ENCODE measurements at places on chromosomes 16 and 17. TPM values are rescaled to one million over a fixed set of nuclear protein-coding genes. Genes with fewer than 3 reads are reported as not detected.

- H3K27me3 ChIP-seq: no peaks in the 10 kb centered on the region
- no peak for DNase-seq
- no peaks in the 10 kb centered on the region for H3K4me1 ChIP-seq
These were observed 10.0 kb downstream of the MMP15 start for GRCh38 chr16:58035356-58036170.

DNA sequence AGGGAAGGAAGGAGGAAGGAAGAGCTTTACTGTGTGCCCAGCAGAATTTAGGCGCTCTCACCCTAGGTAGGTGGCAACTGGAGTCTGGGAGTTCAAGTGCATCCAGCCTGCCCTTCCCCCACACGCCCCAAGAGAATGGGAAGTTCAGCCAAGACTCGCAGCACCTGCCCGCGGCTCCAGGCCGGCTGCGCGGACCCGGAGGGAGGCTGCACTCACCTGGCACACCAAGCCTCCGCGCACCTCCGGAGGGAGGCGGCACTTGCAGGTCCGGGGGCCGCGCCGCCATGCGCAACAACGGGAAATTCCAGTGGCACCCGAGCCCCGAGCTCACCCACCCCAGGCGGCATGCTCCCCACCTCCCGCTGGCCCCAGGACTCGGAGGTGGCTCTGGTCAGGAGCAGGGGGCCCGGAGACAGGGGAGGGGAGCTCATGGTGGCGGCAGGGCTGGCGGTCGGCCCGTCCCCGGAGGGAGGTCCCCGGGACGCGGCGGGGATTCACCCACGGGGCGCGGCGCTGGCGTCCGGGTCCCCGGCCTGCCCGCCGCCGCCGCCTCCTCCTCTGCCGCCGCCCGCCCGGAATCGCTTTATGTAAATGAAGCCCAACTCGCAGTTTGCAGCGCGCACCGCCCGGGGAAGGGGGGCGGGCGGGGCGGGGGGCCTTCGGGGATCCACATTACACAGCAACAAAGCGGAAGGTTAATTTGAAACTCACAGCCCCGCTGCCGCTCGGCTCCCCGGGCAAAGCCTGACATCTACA, at the start of gene ZFHX3:
ZFHX3 (minus strand) TSS at position 593 of the 756 bp plus-strand sequence. CDS start 87,983 bp downstream, outside the sequence.
- peak; percentile 57 for DNase-seq
- peak within 1 kb of the TSS; percentile 46 for H3K4me3 ChIP-seq
- no peaks in the 10 kb centered on the region for H3K36me3 ChIP-seq
- no peak within 1 kb of the TSS for H3K27ac ChIP-seq
- H3K27me3 ChIP-seq: peaks cover 24% of the 10 kb centered on the region

DNA sequence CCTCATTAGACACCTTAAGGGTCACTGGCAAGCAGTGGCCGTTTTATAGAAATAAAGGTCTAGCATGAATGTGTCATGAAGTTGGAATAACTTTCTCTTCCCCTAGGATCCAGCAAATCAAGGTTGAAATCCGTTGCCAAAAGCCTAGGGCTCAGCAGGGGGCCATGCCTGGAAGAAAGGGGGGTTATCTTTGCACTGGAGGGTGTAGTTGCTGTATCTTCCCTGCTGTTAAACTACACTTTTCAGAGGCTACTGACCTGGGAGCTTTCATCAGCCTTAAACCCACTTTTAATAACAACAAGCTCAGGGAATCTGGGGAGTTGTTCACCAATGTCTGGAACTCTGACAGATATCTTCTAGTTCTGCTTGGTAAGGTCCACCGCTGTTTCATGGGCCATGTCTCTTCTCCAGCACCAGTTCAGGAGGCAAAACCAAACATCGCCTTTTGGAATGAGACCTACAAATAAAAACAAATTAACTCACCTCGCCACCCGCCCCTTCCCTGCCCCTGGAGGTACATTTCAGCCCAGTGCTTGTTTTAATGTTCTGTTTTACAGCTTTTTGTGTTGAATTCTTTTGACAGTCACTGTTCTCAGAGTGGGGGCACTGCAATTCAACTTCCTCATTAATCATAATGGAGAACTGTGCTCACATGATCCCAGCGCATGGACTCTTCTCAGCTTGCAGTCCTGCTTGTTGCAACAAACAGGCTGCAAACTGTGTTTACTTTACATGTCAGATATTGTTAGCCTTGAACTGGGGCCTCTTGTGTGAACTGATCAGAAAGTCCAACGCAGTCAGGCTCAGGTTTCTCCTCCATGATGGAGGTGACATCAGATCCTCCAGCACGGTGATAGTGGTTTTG, 508.7 kb downstream of the KCNJ2 start:
- no peaks in the 10 kb centered on the region for H3K4me1 ChIP-seq
- H3K4me3 ChIP-seq: no peak overlapping the region
- H3K27me3 ChIP-seq: peaks cover 5% of the 10 kb centered on the region
- H3K27ac ChIP-seq: no peak overlapping the region
- H3K36me3 ChIP-seq: no peaks in the 10 kb centered on the region

- DNase-seq: no peak
- no peak overlapping the region for H3K27ac ChIP-seq
- H3K36me3 ChIP-seq: no peaks in the 10 kb centered on the region
- H3K4me1 ChIP-seq: no peaks in the 10 kb centered on the region
These were observed 12.5 kb downstream of the SLC43A2 start for GRCh38 chr17:1616101-1616500.

DNA sequence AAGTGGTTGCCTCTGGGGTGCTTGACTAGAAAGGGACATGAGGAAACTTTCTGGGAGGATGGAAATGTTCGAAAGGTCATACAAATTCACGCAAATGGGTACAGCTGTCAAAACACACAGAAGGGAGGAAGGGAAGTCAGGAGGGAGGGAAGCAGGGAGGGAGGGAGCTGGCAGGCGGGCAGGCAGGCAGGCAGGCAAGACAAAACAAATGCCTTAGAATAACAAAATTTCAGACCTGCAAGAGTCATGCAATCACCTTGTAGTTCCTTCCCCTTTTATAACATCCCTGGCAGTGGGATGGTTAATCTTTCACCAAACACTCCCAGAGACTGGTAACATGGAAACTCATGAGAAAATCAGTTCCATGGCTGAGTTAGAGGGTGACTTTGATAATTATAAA, 189.2 kb downstream of the STX8 start:
- H3K27ac ChIP-seq: no peak overlapping the region
- H3K4me3 ChIP-seq: no peak overlapping the region
- H3K36me3 ChIP-seq: peaks cover 5% of the 10 kb centered on the region
- no peak for DNase-seq
- no peaks in the 10 kb centered on the region for H3K27me3 ChIP-seq

DNA sequence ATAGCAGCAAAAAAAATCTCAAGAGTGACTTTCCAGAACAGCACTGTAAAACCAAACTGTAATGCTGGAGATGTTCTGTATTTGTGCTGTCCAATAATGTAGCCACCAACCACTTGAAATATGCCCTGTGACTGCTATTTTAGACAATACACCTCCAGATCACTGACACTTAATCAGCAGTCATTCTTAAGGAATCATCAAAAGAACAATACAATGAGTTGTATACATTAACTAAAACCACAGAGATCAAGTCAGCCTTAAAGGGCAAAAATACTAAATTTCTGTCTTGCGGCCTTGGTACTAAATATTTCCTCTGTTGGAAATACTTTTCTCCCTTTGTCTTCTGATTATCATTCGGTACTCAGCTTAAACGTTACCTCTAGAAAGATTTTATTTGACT, 33.6 kb upstream of the ANKFY1 start:
- no peak overlapping the region for H3K27ac ChIP-seq
- H3K36me3 ChIP-seq: peaks cover 4% of the 10 kb centered on the region
- no peak overlapping the region for H3K4me3 ChIP-seq
- no peak for DNase-seq
- no peaks in the 10 kb centered on the region for H3K27me3 ChIP-seq

DNA sequence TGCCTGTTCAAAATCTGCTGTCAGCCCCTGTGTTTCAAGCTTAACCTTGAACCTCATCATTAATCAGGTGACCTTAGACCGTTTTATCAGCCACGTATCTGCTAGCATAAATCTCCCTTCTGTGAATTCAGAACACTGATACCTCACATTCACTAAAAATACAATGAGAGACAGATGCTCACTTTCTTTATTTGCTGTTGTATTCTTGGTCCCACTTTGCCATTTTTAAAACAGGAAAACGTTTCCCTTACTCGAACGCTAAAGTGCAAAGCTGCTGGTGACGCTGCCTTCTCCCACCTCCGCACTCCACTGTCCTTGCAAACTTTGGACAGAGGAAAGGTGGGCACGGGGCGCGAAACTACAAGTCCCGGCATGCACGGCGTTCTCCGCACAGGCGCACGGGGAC, 220 bp upstream of the ARHGAP44 start:
- no peak for DNase-seq
- H3K4me1 ChIP-seq: peaks cover 7% of the 10 kb centered on the region
- H3K36me3 ChIP-seq: no peaks in the 10 kb centered on the region
- H3K27ac ChIP-seq: no peak overlapping the region
- H3K27me3 ChIP-seq: peaks cover 41% of the 10 kb centered on the region
- peak overlapping the region; percentile 47 for H3K4me3 ChIP-seq

- peak within 1 kb of the TSS; percentile 66 for H3K4me3 ChIP-seq
- H3K27me3 ChIP-seq: peaks cover 64% of the 10 kb centered on the region
- no peak within 1 kb of the TSS for H3K27ac ChIP-seq
- peak; percentile 50 for DNase-seq
These were observed at the start of gene DLX3 for GRCh38 chr17:49995055-49995738. DLX3 (minus strand) TSS chr17:49995224; CDS start chr17:49994998, 226 bp downstream.

GRCh38 chr17:1648173-1648962, 1.3 kb downstream of the RILP start:
- H3K4me3 ChIP-seq: peak overlapping the region; percentile 62
- H3K27ac ChIP-seq: no peak overlapping the region
- no peak for DNase-seq
- peaks cover 18% of the 10 kb centered on the region for H3K36me3 ChIP-seq

- no peaks in the 10 kb centered on the region for H3K27me3 ChIP-seq
- no peaks in the 10 kb centered on the region for H3K36me3 ChIP-seq
- no peak for DNase-seq
- no peak overlapping the region for H3K27ac ChIP-seq
These were observed 500.8 kb downstream of the MAF start for GRCh38 chr16:79099716-79100115.

DNA sequence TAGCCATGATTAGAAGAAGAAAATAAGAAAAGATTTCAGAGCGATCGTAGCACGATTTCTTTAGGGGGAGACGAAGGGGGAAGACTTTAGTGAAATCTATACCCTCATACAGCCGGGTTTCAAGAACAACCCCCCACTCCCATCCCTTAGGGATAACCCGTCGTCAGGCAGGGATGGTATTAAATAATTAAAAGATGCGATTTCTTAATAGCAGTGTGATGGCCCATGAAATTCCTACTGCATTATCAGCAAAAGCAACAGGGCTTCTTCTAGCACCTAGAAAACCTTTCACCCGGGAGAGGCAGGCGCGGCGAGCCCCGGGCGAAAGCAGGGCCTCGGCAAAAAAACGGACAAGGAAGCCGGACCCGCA, 1.4 kb downstream of the CDH11 start:
- H3K36me3 ChIP-seq: no peaks in the 10 kb centered on the region
- H3K27me3 ChIP-seq: peaks cover 50% of the 10 kb centered on the region
- H3K27ac ChIP-seq: no peak overlapping the region
- no peak for DNase-seq
- H3K4me1 ChIP-seq: peaks cover 2% of the 10 kb centered on the region
- H3K4me3 ChIP-seq: no peak overlapping the region

GRCh38 chr17:30558686-30559545, 81.7 kb downstream of the GOSR1 start:
- no peak overlapping the region for H3K4me3 ChIP-seq
- no peak for DNase-seq
- H3K36me3 ChIP-seq: no peaks in the 10 kb centered on the region
- H3K4me1 ChIP-seq: peaks cover 8% of the 10 kb centered on the region

GRCh38 chr17:20098314-20098713, 89.2 kb downstream of the SPECC1 start:
- no peaks in the 10 kb centered on the region for H3K27me3 ChIP-seq
- no peak for DNase-seq
- H3K36me3 ChIP-seq: no peaks in the 10 kb centered on the region
- no peaks in the 10 kb centered on the region for H3K4me1 ChIP-seq
- no peak overlapping the region for H3K4me3 ChIP-seq
- no peak overlapping the region for H3K27ac ChIP-seq

DNA sequence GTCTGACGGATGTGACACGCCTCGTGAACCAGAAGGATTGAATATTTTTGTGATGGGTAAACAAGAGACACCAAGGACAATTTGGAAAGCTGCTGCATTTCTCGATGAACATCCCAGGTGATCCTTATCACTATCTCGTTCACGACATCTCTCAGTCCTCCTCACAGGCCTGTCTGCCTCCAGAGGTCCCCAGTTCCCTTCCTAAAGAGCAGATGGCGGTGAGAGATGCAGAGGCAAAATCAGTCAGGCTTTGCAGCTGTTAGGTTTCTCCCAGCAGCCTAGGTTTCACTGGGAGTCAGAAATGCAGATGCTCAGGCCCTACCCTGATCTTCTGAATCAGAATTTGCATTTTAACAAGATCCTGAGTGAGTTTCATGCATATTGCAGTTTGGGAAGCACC, 23.6 kb downstream of the SCPEP1 start:
- no peak overlapping the region for H3K27ac ChIP-seq
- no peaks in the 10 kb centered on the region for H3K27me3 ChIP-seq
- DNase-seq: no peak
- no peak overlapping the region for H3K4me3 ChIP-seq
- H3K4me1 ChIP-seq: no peaks in the 10 kb centered on the region
- peaks cover 8% of the 10 kb centered on the region for H3K36me3 ChIP-seq

DNA sequence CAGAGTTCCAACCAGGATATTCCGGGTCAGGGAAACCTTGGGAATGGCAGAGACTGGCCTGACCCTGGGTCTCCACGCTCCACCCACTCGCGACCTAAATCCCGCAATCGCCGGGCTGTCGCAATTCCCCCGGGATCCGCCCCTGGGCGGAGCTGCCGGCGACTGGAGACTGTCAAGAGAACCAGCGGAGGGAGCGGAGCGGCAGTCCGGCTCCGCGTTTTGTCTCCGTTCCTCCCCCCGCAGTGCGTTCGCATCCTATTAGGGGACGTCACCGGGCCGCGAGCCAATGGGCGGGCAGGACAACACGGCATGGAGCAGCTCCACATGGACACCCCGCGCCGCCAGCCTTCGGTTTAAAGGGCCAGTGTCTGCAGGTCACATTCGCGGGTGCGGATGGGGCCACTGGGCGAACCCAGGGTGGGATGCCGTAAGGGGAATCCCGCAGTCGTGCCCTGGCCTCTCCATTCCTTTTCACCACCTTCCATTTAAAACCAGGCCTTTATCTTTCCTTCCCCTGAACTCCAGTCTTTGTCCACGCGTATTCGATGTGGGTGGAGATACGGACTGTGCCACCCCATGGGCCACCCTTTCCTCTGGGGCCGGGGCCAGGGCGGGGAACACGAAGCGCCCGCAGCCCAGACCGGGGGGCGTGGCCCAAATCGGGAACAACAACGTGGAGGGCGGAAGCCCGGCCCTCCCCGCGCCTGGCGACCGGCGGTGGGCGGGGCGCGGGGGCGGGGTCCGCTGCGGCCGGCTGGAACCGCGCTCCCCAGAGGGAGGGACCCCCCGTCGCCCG, 764 bp upstream of the MNT start:
- H3K36me3 ChIP-seq: no peaks in the 10 kb centered on the region
- H3K27ac ChIP-seq: peak overlapping the region; percentile 96
- DNase-seq: peak; percentile 100
- H3K4me1 ChIP-seq: peaks cover 37% of the 10 kb centered on the region
- H3K4me3 ChIP-seq: peak overlapping the region; percentile 98

- peak overlapping the region; percentile 97 for H3K27ac ChIP-seq
- H3K4me1 ChIP-seq: peaks cover 38% of the 10 kb centered on the region
- H3K36me3 ChIP-seq: peaks cover 14% of the 10 kb centered on the region
- no peaks in the 10 kb centered on the region for H3K27me3 ChIP-seq
These were observed 863 bp upstream of the DDX19A start for GRCh38 chr16:70345840-70346239.

Gene MRPL28
- 74.0 TPM for total RNA-seq

Gene UBTF
- 92.6 TPM for total RNA-seq
